ENCODE measurements at places on chromosomes 5 and 9.

GRCh38 chr9:100011062-100011681 is 87.6 kb downstream of the ERP44 start:
- peak; percentile 51 for DNase-seq

- no peak for DNase-seq
These were observed 26.1 kb downstream of the RXRA start for GRCh38 chr9:134352247-134352933.

- no peak for DNase-seq
These were observed 197.6 kb downstream of the DRD1 start for GRCh38 chr5:175246242-175246888.

- DNase-seq: no peak
These were observed 124.7 kb downstream of the FBN2 start for GRCh38 chr5:128413356-128413755.

- DNase-seq: no peak
These were observed 56.3 kb upstream of the DIRAS2 start for GRCh38 chr9:90698871-90699440.

DNA sequence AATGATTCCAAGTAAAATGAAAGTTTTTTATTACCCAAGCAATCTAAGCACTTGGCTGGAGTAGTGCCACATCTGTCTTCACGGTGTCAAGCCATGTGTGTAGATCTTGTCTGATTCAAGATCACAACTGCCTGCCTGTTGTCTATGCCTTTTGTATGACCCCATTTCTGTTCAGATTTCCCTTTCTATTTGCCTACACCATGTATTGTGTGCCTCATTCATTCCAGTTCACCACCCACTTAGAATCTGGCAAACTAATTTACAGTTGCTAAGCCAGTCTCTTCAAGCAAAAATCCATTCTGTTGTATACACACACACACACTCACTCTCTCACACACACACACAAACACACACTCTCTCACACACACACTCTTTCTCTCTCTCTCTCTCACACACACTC is 33.7 kb downstream of the GLDC start:
- DNase-seq: no peak

DNA sequence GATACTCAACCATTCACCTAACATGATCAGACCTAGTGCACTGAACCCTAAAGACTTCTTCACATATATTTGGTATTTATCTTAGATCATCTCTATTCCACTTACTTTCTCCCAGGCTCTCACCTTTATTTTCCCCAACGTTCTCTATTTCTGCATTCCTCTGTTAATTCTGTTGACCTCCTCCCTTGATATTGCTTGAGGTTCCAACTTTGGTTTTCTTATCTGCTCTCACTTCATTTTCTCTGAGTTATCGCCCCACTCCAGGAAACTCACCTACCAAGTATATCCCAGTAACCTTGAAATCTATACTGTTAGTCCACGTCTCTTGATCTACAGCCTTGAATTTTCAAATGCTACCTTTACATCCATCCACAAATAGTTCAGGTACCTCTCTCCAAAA is 9.2 kb downstream of the NADK2 start:
- DNase-seq: no peak

GRCh38 chr9:130017076-130017475 is 25.9 kb downstream of the FNBP1 start:
- no peak for DNase-seq

GRCh38 chr9:125521462-125522327 is 185.3 kb downstream of the MAPKAP1 start:
- DNase-seq: no peak

GRCh38 chr9:1747417-1747967 is 267.7 kb upstream of the SMARCA2 start:
- DNase-seq: no peak

DNA sequence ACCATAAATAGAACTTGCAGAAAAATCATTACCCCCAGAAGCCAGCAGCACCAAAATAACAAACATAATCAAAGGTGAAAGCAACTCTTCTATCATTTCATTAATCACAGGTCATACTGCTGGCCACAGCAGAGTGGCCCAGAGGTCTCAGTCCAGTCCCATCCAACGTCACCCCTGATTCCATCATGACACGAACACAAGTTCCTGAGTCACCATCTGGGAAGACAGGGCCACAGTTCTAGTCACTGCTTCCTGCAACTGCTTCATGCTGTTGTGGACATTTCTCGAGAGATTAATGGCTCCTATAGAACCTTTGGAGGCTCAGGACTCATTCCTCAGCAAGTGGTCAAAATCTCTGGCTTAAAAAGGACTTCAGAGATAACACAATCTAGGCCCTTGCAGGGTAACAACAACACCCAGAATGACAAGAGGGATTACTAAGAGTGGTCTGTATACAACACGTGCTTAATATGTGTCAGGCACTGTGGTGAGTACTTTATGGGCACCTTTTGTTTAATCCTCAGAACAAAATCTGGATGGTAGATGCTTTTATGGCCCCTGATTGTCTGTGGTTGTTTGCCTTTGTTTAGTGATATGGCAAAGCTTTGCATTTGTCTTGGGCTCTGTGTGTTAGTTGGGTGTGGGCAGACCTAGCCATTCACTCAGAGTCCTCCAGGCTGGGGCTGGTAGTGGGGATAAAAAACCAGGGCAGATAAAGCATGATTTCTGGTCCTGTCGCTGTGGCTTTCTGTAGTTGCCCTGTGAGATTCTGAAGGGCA is 184.3 kb downstream of the DAB2IP start:
- DNase-seq: no peak

GRCh38 chr5:168689260-168689659 is 110.1 kb upstream of the PANK3 start:
- no peak for DNase-seq

DNA sequence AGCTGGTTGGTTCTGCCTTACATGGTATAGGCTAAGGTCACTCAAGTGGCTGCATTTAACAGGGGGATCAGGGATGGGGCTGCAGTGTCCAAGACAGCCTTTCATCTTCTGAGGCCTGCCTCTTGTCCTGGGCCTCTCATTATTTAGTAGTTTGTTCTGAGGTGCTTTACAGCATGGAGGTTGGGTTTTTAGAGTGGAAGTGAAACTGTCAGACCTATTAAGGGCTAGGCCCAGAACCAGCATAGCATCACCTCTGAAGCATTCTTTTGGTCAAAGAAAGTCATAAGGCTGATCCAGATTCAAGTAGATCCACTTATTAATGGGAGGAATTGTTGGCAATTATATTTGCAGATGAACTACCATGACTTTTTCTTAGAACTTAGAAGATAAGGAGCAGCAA is 146.0 kb upstream of the NMUR2 start:
- DNase-seq: no peak

DNA sequence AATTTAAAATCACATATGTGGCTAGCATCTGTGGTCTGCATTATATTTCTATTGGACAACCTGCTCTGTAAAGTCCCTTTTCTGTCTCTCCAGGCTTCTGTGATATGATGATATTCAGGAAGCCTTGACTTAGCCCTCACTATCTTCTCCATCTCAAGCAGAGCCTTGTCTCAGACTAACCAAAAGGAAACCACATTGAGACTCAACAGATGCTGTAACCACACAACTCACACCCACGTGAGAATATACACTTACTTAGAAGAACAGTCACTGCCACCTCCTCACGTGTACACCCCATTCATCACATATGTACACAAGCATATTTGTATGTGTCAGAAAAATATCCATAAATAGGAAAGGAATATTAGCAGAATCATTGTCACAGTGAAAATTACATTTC is 33.6 kb downstream of the HTR4 start:
- no peak for DNase-seq

DNA sequence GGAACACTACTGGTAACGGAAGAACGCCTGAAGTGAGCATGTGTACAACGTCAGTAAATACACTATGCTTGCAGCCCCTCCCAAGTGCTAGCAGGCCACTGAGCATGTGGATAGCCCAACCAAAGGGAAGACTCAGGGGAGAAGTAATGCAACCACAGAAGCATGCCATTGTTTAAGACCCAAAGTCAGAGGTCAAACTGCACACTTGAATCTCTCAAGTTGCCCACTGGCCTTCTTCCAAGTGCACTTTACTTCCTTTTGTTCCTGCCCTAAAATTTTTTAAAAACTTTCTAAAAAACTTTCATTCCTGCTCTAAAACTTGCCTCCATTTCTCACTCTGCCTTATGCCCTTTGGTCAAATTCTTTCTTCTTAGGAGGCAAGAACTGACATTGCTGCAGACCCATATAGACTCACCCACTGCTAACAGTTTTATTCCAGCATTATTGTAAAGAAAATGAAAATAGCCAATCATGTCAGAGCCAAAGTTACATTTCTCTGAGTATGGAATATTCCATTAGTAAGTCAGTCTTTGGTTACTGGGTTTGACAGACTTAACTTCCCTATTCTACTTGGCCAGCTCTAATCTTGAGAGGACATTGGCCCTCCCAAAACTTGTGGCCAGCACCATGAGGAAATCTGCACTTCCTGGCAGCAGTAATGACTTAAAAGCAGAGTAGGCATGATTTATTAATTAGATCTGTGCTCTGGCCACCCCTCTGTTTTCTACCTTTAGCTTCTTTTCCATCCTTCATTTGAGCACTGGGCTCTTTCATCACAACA is 76.9 kb downstream of the TSSK1B start:
- DNase-seq: no peak

GRCh38 chr9:92328225-92328624 is 2.5 kb downstream of the CENPP start:
- DNase-seq: no peak

DNA sequence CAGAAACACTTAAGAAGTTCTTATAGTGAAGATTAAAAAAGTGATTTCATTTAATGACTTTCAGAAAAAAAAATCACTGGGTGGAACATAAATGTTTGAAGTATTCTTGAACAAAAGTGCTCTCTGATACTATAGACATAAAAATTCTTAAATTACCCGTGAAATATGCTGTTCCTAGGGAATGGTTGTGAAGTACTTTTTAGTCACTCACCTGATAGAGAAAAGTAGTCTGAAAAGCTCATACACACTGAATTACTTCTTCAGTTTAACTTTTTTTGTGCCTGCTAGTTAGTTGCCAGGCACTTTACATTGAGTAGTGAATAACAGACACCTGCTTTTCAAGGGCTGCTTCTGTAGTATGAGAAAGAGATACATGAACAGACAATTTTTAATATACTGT is 78.0 kb downstream of the SH3GL2 start:
- DNase-seq: no peak

GRCh38 chr9:104263942-104264341 is 169.8 kb downstream of the SMC2 start:
- no peak for DNase-seq

DNA sequence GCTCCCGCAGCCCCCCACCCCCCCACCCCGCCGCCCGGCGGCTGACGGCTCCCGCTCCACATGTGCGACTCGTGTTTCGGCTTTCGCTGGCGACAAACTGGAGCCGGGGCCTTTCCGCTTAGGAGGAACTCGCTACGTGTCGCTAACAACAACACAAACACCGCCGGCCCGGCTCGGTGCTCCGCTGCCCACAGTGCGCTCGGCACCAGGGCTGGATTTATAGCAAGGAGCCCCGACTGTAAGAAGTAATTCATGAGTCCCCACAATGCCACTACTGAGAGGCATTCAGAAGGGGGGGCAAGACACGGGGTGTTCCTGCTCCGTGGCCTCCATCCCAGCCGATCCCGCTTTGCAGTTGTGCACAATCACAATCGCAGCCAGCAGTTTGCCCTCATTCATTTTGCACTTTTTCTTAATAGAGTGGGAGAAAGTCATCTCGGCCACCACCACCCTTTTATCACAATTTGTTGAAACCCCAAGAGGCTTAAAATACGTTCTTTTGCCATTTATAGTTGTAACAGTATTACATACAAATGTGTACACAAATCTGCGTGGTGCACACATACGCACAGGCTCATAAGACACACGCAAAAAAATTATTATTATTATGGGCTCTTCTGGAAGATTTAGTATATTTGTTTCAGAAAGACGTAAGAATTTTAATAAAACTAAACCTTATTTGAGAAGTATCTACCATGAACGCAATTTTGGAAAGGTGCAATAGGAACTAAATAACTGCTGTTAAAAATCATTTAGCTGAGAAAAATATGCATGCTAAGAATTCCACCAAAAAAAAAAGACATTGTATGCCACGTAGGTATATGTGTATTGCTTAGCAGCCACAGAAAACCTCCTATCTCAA is 48.1 kb downstream of the EBF1 start:
- DNase-seq: no peak

DNA sequence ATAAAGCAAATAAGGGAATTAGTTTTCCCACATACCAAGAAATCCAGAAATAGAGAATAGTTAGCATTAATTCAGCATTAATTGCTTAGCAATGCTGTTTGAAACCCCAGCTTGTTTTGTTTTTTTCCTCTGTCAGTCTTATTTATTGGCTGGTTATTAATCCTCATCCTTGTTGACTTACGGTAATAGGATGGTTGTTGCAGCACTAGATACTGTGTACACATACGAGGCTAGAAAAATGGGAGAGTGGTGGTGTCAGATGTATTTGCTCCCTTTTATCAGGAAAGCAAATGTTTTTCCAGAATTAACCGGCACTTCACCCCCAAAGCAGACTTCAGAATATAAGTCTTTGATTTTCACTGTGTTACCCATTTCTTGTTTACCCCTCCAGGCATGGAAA is 60.4 kb downstream of the ERBIN start:
- DNase-seq: no peak

GRCh38 chr9:96725576-96725975 is 52.3 kb downstream of the ZNF510 start:
- no peak for DNase-seq

GRCh38 chr5:54520438-54520846 is 2.9 kb downstream of the SNX18 start:
- DNase-seq: no peak

- no peak for DNase-seq
These were observed 293.2 kb downstream of the HCN1 start for GRCh38 chr5:45402804-45403455.

DNA sequence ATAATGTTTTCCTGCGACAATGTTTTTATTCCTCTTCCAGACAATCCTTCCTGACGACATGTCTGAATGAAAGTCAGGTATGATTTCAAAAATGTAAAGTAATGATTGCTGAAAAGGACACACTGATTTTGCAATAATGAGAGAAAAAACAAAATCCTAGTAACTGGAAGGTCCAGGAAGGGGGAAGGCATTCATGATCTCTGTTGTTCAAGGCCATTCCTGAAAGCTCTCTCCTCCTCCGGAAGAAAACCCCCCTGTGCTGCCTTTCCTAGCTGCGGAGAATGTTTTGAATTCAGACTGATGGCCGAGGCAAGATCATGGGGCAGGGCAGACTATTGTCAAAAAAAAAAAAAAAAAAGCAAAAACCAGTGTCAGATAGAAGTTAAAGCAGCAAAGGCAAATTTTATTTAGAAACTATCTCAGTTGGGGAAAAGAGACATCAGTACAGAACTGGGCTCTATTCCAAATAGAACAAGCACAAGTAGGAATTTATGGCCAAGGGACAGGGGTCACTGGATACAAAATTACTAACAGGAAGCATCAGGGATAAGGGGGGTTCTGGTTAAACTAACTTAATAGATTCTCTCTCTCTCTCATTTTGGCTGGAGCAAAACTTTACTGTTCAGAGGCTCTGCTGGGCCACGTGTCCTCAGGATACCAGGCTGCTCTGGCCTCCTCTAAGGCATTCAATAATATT is 36.5 kb upstream of the CTSV start:
- DNase-seq: no peak

DNA sequence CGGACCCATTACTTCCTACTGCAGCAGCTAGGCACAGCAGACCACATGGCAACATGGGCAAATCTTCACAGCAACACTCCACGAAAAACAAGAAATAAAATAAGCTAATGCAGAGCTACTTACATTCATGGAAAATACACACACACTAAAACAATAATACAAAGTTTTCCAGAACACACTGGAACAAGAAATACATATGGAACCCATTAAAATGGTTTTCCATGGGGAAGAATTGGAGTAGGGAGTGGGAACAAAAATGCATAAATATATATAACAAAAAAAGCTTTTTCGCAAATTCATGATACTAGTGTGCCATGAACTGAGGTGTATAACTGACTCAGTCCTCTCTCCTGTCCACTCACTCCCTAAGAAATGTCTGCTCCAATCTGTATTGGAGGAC is 8.3 kb downstream of the ADAMTS12 start:
- no peak for DNase-seq

All from NT2/D1 (cell line).